ENCODE measurements at places on chromosomes 11 and 22.

DNA sequence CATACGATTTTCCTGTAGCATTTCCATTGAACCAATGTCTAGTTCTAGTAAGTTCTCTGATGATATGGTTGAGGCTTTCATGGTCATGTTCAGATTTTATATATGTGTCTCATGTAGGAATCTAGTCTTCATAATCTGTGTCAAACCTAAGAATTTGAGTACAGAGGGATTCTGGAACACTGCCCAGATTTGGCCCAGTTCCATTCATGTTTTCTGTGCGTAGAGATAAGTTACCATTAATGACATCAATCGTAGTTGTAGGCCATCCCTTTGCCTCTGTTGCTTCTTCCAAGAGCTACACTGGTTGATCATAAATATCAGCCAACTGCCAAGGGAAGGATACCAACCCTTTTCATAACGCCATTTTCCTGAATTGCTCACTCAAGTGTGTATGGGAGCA is 23.3 kb downstream of the ST3GAL4 start:
- DNase-seq: no peak

DNA sequence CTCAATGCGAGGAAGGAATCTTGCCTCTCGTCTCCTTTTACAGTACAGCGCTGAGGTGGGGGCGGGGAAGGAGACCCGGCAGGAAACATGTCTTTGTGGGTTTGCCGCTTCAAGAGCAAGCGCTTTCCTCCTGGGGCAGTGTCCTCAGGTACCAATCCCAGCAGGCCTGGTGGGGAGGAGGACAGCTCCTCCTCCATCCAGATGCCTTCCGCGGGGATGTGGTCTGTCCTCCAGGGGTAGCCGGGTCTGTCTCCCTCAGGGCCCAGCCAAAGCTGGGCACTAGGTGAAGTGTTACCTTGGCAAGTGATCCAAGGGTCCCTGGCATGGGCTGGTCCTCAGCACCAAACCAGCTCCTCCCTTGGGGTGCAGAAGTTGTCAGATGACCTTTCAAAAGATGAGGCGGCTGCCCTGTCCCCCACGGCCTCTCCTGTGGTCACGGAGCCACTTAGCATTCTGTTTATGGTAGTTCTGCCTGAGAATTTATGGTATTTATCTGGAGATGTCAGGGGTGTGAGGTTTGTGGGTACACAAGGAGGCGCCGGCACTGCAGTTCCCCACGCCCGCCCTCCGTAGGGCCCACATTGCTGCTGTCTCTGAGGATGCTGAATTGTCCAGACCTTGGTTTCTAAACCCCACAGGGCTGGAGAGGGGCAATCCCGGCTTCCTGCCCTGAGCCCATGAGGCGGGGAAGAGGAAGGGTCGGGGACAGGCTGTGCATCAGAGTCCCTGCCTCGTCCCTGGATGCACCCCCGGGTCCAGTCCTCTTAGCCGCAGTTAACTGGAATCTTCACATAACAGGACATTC is 93.5 kb upstream of the ANO1 start:
- no peak for DNase-seq

GRCh38 chr11:70470127-70470526 is 71.8 kb downstream of the CTTN start:
- DNase-seq: no peak

GRCh38 chr22:43620197-43620596 is 191.9 kb downstream of the EFCAB6 start:
- DNase-seq: no peak

Measured in activated CD4-positive, alpha-beta T cell treated with anti-CD3 and anti-CD28 coated beads, Interleukin-2, Interleukin-6, amounts not matched to agents 100 ng/mL and 50 ng/mL, durations not matched to agents 16 hours and 8 hours (primary cell).